ENCODE measurements at places on chromosomes 12 and 14.

DNA sequence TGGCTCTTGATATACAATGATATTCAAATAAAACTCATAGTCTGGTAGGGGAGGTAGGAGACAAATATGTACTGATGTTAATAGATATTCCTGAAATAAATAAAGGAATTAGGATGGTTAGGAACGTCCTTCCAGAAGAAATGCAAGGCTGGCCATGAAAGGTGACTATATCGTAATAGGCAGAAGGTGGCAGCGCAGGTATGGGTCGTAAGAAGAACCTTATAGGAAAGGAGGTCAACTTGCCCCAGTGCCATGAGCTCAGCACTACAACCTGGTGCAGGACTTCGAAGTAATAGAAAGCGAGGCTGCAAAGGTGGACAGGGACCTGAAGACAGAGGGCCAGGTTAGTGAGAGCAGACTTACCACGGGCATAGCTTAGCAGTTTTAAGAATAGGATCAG is 55.3 kb upstream of the FGD4 start:
- DNase-seq = no peak

DNA sequence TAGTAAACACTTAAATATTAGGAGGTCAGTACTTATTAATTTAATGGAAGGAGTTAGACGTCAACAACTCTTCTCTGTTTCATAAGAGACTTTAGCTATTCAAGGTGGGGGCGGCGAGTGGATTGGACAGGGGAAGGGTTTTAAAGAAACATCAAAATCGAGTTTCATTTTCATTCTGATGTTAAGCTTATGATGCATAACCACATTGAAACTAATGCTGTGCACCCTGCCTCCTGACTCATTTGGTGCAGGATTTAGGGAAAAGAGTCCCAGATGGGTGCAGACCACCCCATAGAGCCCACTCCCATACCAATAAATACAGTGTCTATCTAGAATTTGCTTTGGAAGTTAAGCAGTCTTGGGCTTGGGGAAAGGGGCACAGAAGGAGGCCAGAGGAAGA is 7.4 kb downstream of the ZBTB39 start:
- DNase-seq = no peak

- DNase-seq = no peak
Measured at GRCh38 chr14:24430682-24431568, 1.2 kb downstream of the KHNYN start.

GRCh38 chr12:132085291-132085635 is 58.9 kb downstream of the DDX51 start:
- DNase-seq = no peak

- DNase-seq = no peak
Measured at GRCh38 chr12:113970211-113970610, 4.1 kb upstream of the RBM19 start.

DNA sequence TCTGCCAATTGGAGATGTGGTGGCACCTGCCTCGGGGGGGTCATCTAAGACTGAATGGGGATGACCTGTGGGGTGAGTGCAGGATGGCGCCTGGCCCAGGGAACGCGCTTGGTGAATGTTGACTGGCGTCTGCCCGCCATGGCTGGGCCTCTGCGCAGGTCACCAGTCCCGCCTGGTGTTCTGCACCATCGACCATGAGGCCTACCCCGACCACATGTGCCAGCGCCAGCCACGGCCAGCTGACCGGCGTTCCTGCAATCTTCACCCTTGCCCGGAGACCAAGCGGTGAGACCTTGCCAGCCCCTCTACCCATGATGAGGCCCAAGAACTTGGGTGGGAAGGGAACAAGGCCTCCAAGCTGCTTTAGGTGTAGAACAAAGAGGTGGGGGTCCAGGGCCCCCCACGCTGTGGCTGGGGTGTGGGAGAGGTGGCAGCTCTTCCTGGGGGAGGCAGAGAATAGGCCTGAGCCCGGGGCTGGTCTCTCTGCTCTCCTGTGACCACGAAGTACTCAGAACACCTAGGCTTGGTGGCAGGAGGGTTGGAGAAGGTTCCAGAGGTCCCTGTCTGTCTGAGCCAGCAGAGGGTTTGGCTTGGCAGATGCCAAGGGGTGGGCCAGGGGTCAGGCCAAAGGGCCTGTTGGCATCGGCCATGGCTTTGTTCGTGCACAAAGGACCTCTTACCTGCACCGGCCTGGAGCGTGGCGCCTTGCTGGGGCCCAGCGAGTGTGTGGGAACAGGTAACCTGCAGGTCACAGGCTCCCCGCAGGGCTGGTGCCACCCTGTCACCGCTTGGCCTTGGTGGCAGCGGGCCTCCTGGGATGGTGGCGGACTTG is 15.4 kb downstream of the PAPLN start:
- DNase-seq = no peak

- no peak for DNase-seq
Measured at GRCh38 chr14:59638885-59639284, 62.3 kb upstream of the CCDC175 start.

- no peak for DNase-seq
Measured at GRCh38 chr14:77853919-77854318, 54.0 kb downstream of the ADCK1 start.

- peak; percentile 12 for DNase-seq
Measured at GRCh38 chr14:38357557-38357956, 101.7 kb upstream of the CLEC14A start.

DNA sequence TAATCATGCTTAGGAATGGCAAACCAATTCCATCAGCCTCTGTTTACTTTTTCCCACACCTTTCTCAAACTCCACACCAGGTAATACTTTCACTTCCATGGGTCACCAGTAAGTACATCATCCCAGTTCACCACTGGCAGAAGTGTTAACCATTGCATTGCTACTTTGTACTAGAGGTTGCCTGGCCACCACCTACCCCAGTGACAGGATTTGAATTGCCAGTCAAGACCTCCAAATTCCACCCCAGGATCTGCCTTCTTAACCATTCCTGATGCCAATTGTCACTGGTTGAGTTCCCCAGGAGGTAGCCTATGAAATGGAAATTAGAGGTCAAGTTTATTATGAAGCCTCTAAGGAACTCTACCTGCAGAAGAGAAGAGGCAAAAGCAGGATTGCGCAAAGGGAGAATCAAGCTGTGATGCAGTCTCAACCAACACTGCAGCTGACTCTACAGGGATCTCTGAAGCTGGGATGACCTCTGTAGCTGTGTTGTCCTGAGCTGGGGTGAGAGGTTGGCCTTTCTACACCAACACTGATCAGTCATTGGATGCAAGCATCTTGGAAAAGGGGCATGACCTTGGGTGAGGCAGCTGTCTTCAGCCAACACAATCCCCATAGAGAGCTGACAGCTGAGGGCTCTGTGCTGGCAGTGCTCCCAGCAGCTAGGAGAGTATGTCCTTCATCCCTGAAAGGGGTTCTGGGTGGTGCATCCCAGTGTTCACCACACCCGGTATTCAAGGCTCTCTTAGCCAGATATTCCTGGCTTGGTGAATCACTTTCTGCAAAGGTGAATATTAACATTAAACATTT is 37.0 kb upstream of the HMGA2 start:
- DNase-seq = no peak

- DNase-seq = no peak
Measured at GRCh38 chr14:85125291-85125670, 404.7 kb upstream of the FLRT2 start.

- DNase-seq = no peak
Measured at GRCh38 chr12:70248876-70249275, 5.6 kb downstream of the CNOT2 start.

GRCh38 chr12:113263431-113263963 is 42.2 kb downstream of the TPCN1 start:
- DNase-seq = no peak

DNA sequence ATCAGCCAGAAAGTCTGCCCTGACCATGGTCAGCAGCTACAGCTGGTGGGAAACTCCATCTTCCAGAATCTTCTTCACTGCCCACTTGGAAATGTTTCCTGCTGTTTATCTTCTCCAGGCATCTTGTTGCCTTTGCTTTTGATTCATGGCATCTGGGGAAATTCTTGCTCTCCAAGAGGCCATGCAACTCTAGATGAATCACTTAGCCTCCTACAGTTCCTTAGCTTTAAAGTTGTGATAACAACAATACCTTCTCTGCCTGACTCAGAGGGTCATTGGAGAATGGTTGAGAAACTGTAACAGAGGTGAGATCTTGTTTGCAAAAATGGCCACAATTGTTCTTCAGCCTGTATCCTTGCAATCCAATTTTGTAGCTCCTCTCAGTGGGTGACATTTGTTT is 121.0 kb upstream of the VRK1 start:
- no peak for DNase-seq

DNA sequence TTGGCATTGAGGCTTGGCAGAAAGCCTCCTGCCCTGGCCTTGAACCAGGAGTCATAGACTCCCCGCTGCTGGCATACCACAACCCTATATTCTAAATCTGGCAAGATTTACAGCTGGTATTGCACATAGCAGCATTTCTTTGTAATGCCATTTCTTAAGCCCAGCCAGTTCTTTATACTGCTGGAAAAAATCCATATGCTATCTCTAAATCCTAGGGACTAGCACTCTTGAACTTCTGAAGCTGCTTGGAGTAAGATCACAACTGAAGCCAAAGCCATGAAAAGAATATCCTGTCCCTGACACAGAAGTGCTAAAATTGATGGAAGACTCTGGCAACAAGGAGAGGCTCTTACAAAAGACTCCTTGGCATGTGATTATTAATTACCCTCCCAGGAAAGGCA is 89.3 kb downstream of the KCNC2 start:
- DNase-seq = no peak

- no peak for DNase-seq
Measured at GRCh38 chr14:79904497-79904896, 306.8 kb downstream of the DIO2 start.

DNA sequence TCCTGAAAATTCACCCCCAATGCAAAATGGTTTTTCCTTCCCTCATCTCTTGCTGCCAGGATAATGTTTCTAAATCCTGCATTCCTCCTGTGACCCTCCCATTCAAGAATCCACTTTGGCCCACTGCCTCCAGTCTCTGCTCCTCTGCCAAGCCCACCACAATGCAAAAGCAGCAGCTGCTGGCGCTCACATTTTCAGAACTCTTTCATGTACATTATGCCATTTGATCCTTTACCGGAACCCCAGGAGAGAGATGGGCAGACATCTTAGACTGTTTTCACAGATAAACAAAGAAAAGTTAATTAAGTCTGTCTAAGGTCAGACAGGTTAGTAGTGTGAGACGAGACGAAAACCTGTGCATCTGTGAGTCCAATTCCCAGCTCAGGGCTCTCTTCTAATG is 12.9 kb downstream of the LRIG3 start:
- DNase-seq = no peak

- DNase-seq = no peak
Measured at GRCh38 chr12:124837249-124837897, 26.3 kb downstream of the SCARB1 start.

- DNase-seq = no peak
Measured at GRCh38 chr12:78240827-78241226, 410.1 kb downstream of the NAV3 start.

- peak; percentile 41 for DNase-seq
Measured at GRCh38 chr12:96811083-96811482, 96.0 kb upstream of the NEDD1 start.

- DNase-seq = peak; percentile 67
Measured at GRCh38 chr14:61321385-61322010, at the start of gene PRKCH. PRKCH (plus strand) TSS chr14:61321579; CDS start chr14:61322102, 523 bp downstream.

Data from RWPE1 (cell line).